ENCODE measurements at places on chromosomes 13 and 19.
A peak's percentile ranks its signal among the peaks of the same experiment; 100 is the strongest.

DNA sequence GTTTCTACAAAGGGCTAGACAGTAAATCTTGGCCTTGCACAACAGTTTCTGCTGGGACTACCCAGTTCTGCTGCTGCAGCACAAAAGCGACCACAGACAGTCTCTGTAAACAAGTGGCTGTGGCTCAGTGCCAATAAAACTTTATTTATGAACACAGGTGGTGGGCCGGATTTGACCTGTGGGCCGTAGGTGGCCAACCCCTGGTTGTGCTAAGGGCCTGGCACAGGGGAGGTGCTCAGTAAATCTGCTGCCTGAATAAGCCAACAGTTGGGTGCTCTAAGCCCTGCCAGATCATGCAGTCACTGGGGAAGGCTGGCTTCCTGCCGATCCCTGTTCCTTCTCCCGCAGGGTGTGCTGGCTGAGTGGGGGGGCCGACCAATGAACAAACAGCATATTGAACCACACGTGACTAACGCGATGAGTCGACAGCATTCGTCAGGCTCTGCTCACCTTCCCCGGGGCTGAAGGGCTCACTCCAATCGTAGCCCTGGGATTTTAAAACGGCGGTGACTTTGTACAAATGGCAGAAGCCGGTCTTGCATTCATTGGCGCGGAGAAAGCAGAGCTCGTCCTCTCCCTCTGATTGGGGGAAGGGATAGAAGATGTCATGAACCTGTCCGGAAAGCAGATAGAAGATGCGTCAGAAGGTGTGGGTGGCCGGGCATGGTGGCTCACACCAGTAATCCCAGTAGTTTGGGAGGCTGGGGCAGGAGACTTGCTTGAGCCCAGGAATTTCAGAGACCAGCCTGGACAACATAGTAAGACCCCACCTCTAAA is 24.3 kb upstream of the MYDGF start:
- no peak for DNase-seq

DNA sequence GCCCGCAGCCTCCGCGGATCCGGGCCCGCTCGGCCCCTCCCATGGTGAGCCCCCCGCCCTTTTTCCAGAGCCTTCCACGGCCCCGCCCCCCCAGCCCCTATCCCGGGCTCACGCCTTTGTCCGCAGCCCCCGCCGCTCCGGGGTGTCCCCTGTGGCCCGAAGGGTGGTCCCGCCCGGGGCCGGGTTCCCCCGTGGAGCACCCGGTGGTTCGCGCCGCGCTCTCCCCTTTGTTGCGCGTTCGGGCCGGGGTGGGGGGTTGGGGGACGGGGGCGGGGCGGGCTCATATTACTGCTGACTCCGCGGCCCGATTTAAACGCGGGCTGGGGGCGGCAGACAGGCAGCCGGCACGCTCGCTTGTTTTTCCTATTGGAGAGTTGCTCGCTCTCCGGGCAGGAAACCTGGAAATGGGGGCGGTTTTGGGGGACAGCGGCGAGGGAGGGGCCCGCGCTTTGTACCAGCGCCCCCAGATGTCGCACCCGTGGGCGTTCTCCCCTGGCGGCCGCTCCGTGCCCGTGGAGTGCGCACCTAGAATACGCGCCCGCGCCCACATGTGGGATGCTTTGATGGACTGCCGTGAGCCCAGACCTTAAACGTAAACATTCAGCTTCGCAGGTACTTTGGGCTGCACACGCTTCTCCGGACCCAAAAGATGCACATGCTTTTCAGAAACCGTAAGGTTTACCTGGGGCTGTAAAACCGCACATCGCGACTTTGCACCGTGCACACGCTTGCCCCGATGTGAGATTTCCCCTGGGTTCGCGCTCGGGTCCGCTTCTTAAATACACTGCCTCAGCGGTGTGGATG is 699 bp downstream of the PTOV1 start:
- DNase-seq: no peak

DNA sequence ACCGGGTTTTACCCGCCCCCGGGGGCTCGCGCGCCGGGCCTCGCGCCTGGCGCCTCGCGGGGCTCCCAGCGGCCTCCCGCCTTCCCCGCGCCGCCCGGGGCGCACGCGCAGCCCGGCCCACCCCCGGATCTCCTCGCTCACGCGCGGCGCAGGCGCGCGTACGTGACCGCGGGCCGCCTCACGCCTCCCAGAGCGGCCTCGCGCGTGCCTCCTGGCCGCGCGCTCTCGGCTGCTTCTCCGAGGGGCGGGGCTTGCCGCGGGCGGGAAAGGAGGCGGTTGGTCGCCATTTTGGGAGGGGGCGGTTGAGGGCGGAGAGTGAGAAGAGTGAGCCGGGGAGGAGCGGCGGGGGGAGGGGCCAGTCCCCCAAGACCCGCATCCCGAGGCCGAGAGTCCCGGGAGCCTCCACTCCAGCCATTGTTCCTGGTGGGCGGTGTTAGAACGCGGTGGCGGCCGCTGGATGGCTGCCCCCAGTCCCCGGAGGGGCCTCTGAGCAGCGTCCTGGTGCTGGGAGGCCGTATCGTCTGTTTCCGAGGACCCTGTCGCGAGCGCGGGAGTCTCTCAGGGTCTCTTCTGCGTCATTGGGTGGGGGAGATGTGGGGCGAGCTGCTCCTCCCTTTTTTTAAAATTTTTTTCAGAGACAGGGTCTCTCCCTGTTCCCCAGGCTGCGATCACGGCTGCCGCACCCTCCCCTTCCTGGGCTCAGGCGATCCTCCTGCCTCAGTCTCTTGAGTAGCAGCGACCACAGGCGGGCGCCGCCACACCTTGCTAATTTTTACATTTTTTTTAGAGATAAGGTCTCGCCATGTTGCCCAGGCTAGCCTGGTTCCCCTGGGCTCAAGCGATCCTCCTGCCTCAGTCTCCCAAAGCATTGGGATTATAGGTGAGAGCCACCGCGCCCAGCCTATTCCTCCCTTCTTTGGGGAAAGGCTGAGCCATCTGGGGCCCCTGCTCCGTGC is at the start of gene ZNF541:
Gene ZNF541, minus strand, starts transcription at position 78 of the 956 bp plus-strand sequence. CDS start 17,292 bp downstream, outside the sequence.
- DNase-seq: peak; percentile 80

DNA sequence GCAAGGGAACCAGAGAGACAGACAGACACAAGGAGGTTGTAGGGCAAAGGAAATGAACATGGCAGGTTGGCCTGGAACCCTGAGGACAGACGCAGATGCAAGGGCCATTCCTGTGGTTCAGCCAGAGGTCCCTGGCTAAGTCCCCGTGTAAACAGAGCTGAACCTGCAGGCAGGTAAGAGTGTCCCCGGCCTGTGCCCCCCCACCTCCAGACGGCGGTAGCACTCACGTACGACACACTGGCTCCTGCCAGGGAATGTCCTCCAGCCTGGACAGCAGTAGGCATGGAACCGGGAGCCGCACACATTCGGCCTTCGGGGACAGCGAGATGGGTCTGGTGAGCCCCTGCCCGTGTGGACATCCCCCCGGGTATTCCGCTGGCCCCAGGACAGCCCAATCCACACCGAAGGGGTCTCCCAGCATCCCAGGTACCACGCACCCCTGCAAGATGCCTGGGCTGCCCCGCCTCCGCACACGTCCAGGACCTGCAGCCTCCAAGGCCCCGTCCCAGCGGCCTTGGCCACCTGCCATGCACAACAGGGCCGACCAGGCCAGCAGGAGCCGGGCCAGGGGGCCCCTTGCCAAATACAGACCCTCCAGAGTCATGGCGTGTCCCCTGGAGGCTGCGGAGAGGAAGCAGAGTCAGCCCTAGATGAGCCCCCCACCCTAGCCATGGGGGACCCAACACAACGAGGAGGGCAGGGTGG is 2.4 kb downstream of the FBN3 start:
- DNase-seq: no peak

- DNase-seq: no peak
These were observed 115.8 kb downstream of the CCNA1 start for GRCh38 chr13:36548129-36548528.

- no peak for DNase-seq
These were observed 3.8 kb upstream of the ZNF681 start for GRCh38 chr19:23762548-23762883.

All from stimulated activated CD4-positive, alpha-beta T cell treated with anti-CD3 and anti-CD28 coated beads, Interleukin-15, amount 100 ng/mL, for 1 hour (primary cell).